ELR (cell line): ENCODE measurements at places on chromosomes 7 and 10.

- no peak for DNase-seq
Observed at GRCh38 chr10:16292366-16292765, 144.4 kb upstream of the PTER start.

GRCh38 chr10:71962901-71963300 lies 1.3 kb upstream of the CHST3 start:
- DNase-seq: no peak

GRCh38 chr10:15053061-15053460 lies 9.3 kb downstream of the OLAH start:
- DNase-seq: no peak

DNA sequence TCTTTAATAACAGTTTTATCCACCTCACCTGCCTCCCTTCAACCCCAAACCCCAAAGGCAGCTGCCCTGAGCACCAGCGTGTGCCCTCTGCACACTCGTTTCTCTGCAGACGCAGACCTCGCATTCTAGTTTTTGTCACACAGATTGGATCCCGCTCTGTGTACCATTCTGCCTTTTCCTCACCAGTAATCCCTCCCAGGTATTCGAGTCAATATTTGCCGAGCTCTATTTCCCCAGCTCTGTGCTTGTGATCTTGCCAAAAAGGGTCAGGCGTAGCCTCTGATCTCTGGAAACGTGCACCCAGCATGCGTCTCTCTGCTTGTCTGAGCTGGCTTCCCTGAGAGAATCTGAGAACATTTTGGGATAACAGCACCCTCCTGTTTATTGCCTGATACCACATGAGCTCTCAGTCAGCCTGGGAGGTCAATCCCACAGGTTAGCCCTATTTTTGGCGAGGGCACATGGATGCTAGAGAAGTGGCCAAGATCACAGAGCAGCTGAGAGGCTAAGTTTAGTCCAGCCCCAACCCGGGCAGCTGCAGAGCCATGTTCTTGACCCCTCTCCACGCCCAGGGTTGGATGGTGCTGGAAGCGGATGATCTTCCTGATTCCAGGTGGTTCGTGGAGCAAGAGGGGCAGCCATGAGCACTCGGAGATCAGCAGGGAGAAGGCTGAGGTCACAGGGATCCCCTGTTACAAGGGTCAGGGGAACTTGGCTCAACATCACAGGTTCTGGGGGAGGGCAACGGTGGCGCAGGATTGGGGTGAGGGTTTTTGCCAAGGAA lies 29.1 kb downstream of the FOXL3 start:
- DNase-seq: no peak

- DNase-seq: no peak
Observed at GRCh38 chr7:40876601-40877000, 741.8 kb downstream of the SUGCT start.

GRCh38 chr10:47024399-47025252 lies 113.4 kb downstream of the PTPN20 start:
- DNase-seq: peak; percentile 63

GRCh38 chr7:191981-192649 lies at the start of gene FAM20C:
Gene FAM20C (plus strand): TSS chr7:192571. CDS start chr7:193200, 629 bp downstream.
- peak; percentile 92 for DNase-seq

DNA sequence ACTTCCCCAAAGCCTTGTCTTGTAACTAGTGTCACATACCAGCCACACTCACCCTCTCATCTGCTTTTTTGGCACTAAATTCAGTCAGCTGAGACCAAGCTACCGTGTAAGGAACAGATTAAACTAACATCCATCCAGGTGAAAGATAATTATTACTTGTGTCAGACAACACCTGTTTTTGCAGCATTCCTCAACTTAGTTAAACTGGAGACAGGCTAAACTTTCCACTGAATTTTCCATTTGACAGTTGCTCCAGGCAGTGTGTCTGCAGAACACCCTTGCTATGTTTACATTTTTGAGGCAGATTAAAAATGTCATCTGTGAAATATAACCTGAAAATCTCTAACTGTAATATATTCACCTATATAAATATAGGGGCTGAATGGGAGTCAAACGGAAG lies 73.6 kb downstream of the CYP26A1 start:
- no peak for DNase-seq

- DNase-seq: peak; percentile 84
Observed at GRCh38 chr10:120423431-120424197, 33.4 kb upstream of the PLPP4 start.

DNA sequence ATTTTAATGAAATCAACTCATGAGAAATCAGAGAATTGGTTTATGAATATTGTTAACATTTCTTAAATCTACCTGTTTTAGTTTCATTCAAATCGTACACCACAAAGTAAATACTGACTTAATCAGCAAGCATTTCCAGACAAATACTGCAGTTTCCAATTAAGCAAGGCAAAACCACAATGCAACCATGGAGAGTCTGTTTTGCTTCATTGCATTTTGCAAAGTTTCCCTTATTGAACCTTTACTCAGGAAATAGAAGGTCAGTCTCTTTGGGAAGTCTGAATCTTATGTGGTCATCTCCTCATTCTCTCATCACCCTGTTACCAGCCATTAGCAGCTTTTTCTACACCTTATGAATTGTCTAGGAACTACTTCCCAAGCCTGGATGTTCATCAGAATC lies 400.5 kb downstream of the IPMK start:
- no peak for DNase-seq

GRCh38 chr10:133277277-133277992 lies 767 bp upstream of the ADAM8 start:
- DNase-seq: no peak

DNA sequence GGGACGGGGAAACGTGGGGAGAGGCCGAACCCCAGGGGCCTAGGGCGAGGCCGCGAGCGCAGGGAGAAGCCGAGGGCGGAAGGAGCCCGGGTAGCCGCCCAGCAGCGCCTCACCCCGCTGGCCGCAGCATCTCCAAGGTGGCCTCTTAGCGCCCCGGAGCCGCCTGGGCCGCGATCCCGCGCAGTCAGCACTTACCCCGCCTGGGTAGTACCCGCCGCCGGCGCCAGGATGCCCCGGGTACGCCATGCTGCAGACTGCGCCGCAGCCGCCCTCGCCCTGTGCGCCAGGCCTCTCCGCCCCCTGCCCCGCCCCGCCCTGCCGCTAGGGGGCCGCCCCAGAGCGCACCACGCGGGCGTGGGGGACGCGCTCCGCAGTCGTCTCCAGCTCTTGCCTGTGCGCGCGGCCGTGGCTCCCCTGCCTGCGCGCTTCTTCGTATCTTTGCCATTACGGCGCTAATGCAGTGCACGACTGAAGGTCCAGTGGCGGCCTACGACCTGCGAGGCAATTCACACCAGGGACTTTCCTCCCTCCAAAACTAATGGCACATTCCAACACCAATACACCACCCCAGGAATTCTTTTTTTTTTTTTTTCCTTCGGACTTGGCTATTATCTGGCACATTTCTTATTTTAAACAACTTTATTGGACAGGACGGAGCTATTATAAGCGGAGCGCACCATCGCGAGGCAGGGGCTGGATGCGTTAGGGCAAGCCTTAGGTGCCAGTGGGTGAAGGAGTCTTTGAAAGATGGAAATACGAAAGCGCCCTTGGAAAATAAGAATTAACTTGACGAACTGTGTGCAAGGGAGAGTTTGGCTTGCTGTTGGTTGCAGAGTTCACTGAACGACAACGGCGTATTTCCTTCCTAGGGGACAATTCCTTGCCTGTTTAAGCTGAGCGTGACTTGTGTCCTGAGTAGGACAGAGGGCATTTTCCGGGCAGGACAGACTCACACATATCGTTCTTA lies at the start of gene SRI:
Gene SRI, minus strand, starts transcription at position 258 of the 967 bp plus-strand sequence. Its CDS starts 12 bp downstream, at position 246.
- DNase-seq: peak; percentile 85

GRCh38 chr10:5627486-5628044 lies 38.8 kb downstream of the ASB13 start:
- no peak for DNase-seq

- no peak for DNase-seq
Observed at GRCh38 chr10:130048081-130048480, 62.5 kb downstream of the C10orf143 start.

- DNase-seq: no peak
Observed at GRCh38 chr10:47081264-47081663, 170.0 kb downstream of the PTPN20 start.

DNA sequence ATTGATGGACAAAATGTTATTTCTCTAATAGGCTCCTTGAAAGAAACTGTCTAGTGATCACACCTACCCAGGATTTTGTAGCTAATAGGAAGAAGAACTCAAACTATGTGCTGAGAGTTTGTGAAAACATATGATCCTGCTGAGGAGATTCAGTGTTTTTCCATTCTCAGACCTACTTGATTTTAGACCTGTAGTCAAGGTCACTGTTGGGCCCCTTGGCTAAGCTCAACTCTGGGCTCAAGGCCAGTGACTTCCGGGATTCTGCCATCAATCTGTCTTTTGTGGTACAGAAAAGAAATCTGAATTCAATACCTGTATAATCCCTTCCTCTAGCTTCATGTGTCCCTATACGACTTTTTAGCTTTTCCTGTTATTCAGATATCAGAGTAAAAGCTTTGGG lies 79.7 kb upstream of the FERD3L start:
- DNase-seq: no peak

GRCh38 chr7:102155821-102156441 lies 130.7 kb upstream of the SH2B2 start:
- DNase-seq: no peak

GRCh38 chr7:36315309-36315944 lies 74.2 kb upstream of the ANLN start:
- peak; percentile 39 for DNase-seq

- DNase-seq: no peak
Observed at GRCh38 chr10:46555713-46556514, 544 bp downstream of the GPRIN2 start.

GRCh38 chr10:21702633-21703111 lies 168.6 kb downstream of the MLLT10 start:
- DNase-seq: no peak

- DNase-seq: no peak
Observed at GRCh38 chr10:79090134-79090803, 21.5 kb downstream of the ZMIZ1 start.

- DNase-seq: no peak
Observed at GRCh38 chr7:65978891-65979582, 3.0 kb downstream of the GUSB start.

DNA sequence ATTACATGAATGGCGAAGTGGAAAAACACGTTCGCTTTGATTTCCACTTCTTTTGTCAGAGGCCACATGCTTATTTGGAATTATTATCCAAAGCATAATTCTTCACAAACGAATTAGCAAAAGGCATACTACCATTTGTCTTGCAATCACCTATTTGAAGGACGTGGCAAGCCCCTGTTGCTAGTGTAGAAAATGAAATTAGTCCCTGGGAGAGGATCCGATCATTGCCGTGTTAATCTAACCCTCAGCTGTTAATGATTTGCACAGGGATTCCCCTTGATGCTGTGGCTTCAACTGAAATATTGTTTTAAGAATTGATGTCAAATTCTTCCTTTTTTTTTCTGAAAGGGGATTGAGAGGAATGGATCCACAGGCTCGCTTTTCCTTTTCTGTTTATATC lies 4.6 kb downstream of the AGMO start:
- DNase-seq: peak; percentile 34

DNA sequence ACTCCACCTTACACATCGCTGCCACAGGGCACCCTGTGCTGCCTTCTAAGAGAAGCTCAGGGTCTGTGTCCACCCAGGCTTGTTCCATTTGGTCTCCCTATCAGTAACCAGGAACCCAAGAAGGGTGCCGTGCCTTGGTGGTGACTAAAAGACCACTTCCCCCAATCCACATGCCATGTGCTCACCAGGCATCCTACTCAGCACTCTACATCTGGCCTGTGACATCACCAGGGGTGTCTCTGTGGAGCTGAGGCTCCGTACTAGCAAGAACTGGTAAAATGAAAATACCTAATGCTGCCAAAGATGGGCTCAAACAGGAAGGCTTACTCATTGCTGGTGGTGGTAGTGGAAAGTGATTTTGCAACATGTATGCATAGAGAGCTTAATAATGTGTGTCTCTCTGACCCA lies 19.0 kb upstream of the C10orf71 start:
- peak; percentile 52 for DNase-seq

GRCh38 chr7:104012835-104013234 lies 23.4 kb upstream of the RELN start:
- DNase-seq: no peak

DNA sequence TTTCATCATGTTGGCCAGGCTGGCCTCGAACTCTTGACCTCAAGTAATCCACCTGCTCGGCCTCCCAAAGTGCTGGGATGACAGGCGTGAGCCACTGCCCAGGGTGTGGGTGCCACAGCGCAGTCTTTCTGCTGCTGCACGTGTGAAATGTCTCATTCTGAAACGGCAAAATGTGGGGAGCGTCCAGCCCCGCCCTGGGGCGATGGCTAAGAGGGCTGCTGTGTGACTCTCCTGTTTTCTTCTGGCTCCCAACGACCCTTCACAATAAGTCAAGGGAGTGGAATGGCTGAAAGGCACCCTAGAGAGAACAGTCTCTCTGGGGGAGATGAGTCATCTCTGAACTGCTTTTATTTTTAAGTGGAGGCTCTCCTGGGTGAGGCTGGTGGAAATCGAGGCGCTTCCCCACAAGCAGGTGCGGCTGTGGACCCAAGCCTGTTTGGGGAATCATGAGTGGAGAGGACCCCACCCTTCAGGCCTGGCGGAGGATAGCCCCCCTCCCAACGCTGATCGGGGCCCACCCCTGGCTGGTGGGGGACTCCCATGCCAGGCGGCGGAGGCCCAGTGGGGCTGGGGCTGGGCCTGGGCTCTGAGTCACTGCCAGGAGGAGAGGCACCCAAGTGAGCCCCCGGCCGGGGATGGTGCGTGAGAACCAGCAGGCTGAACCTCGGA lies 18.0 kb downstream of the ADAP1 start:
- DNase-seq: peak; percentile 68

- DNase-seq: no peak
Observed at GRCh38 chr7:81682873-81683272, 87.0 kb downstream of the HGF start.

DNA sequence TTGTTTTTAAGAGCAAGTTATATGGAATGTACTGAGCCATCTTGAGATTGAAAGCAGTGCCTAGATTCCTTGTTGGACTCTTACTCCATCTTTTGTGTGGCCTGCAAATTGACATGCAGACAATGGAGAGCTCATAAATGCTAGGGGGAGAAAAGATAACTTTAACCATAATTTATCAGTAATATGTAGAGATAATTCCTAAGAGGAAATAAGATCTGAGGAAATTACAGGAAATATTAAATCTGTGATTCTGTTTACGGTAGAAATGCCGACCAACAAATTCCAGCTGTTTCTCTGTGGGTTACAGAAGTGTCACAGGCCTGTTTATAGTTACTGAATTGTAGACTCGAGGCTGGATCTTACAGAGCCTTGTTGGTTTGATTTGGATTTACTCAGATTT lies 348.0 kb downstream of the SUGCT start:
- no peak for DNase-seq

DNA sequence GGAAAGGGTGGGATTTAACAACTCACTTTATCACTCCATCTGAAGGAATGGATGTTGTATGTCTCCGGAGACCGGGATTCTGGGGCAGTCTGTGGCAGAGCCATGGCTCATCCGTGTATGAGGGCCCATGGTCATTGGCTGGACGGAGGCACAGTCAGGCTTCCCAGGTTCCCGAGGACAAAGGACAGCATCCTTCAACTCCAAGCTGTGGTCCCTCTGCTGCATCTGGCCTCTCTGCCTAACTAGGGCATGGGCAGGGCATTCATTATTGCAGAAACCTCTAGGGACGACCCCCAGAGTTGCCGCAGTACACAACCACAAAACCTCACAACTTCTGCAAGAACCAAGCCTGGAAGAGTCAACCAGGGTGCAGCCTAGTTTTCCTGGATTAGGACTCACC lies 525.2 kb downstream of the GLRX3 start:
- DNase-seq: no peak

- DNase-seq: peak; percentile 47
Observed at GRCh38 chr10:125154529-125154928, 5.8 kb downstream of the CTBP2 start.

GRCh38 chr10:649445-649797 lies 40.0 kb downstream of the DIP2C start:
- no peak for DNase-seq

- DNase-seq: no peak
Observed at GRCh38 chr10:86803156-86803555, 46.7 kb downstream of the BMPR1A start.
